ENCODE measurements at places on chromosomes 12 and 14.

- no peak for DNase-seq
These were observed 2.3 kb upstream of the SNAPC1 start for GRCh38 chr14:61759878-61760277.

DNA sequence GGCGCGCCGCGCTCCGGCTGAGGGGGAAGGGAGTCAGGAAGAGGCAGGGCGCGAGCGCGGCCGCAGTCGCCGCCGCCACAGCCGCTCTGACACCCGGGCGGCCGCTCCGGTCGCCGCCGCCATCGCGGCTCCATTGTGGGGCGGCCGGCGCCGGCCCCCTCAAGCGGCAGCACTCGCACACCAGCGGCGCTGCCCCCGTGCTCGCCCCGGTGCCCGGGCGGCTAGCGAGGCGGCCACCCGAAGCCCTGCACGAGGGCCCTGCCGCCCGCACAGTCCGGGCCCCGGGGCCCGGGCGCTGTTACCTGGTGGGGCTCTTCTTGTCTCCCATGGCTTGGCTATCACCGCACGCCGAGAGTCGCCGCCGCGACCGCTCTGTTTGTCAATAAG, 202 bp downstream of the YAF2 start:
- DNase-seq = no peak

- DNase-seq = no peak
These were observed 10.0 kb downstream of the NYNRIN start for GRCh38 chr14:24408764-24409163.

- no peak for DNase-seq
These were observed 321.1 kb downstream of the EGLN3 start for GRCh38 chr14:33629792-33630191.
